ENCODE measurements at places on chromosomes 16 and 17.

DNA sequence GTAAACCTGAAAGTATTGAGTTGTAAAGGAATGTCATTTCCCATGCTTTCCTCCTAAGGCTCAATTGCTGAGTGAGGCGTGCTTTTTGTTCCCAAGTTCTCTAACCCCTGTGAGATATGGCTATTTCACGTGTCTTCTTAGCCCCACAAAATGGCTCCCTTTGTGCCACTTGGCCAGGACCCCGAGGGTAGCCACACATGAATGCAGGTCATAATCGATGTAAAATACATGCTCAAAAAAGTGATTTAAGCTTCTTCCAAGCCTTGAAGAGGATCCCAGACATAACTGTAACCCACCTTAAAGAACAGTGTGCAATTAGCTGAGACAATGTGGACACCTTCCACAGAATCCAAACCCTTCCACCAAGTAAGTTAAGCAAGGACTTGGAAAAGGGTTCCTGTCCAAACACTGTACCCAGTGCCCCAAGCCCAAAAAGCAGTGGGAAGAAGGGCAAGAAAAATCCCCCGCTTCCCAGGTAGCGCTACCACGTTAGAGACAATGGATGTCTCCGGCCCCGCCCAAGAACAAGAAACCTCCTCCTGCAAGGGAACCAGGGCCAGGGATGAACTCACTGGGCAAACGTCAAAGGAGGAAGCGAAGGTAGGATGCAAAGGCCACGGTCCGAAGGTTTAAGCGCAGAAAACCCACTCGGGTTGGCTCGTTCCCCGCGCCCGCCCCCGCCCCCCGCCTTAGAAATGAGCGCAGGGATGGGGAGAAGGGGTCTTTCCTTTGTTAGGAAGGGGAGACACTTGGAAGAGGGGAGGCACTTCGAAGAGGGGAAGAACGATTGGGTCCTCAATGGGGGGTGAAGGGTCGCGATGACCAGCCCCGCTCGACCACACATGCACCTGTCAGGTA, 1.2 kb downstream of the JPT1 start:
- DNase-seq, result no peak

DNA sequence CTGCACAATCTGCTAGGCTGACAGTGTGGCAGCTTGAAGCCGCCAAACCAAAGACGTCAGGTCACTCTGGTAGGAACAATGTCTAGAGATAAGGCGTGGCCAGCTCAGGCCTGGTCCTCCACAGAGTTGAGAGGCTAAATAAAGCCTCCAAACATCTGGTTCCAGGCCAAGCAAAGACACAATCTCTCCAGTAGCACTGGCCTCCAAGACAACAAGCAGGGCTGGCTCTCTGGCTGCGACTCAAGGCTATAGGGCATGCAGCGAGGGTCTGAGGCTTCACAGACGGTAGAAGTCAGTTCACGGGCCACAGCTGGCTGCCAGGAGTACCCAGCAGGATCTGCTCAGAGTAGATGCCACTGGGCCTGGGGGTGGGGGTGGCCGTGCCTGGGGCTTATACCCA, 75.6 kb downstream of the ABR start:
- DNase-seq, result no peak

DNA sequence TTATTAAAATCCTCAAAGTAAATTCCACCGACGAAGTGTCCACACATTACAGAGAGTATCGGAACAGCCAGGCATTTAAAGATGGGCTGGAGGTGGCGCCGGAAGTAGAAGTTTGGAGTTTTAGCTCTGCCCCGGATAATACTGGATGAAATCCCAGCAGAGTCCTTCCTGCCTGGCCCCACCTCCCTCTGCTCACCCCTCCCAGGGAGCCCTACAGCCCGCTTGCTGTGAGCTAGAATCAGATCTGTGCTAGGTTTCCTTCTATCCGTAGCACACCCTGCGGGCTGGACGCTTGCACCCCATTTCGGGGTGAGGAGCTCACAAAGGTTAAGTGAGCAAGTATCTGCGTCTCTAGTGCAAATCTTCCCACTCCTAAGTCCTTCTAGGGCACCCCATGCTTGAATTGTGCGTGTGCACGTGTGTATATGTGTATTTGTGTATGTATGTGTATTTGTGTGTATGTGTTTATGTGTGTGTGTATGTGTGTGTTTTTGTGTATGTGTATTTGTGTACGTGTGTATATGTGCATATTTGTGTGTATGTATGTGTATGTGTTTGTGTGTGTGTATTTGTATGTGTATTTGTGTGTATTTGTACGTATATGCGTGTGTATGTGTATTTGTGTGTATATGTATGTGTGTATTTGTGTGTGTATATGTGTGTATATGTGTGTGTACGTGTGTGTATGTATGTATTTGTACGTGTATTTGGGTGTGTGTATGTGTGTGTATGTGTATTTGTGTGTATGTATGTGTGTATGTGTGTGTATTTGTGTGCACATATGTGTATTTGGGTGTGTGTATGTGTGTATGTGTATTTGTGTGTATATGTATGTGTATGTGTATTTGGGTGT, 61.4 kb downstream of the HAPSTR1 start:
- DNase-seq, result no peak

- no peak for DNase-seq
Observed at GRCh38 chr17:45287526-45288500, 25.9 kb upstream of the SPATA32 start.

DNA sequence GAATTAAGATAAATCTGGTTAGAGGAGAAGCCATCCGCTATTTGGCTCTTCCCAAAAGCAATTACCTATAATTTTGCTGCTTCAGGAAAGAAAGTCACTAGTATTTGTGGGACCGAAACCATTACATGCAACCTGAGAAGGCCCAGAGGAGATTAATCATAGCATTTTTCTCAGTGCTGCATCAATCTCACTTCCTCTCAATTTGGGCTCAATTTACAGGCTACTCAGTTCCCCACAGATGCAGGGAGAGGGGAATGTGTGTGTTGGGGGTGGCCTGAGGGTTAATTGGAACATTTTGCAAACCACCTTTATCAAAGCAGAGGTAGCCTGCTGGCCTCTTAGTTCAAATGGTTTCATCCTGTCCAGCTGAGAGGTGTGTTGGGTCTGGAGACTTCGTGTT, 394.7 kb upstream of the ASIC2 start:
- no peak for DNase-seq

DNA sequence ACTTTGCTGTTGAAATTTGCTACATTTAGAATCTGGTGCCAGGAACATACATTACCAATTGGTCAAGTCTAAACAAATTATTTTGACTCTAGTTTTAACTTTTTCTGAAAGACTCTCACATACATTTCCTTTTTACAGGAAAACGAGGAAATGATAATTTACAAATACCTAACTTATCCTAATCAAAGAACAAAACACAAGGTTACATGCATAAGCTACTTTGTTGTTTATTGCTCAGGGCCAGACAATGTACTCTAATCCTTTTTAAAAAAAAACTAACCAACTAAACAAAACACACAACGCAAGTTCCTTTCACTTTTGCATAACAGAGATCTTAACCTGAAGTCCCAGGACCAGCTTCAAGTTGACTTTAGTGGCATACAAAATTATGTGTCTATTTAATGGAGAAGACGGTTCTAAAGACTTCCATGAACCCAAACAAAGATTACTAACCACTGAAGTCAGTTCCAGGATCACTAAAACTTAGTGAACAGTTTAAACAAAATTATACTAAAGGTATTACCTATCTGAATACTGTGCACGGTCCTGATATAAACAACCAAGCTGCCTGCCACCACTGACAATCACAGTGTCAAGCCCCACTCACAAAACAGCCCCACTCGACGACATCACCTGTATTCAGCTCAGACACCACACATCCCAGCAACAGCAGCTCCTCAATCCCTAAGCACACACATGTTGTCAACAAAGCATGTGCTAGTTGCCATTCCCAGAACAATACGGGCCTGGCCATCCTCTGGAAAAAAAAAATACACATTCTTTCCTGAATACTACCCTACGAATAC, 1.9 kb downstream of the ZNF652 start:
- DNase-seq, result no peak

GRCh38 chr17:2777242-2777867, 18.9 kb upstream of the RAP1GAP2 start:
- DNase-seq, result no peak

- peak; percentile 81 for DNase-seq
Observed at GRCh38 chr17:29617481-29618271, 5.0 kb downstream of the CORO6 start.

DNA sequence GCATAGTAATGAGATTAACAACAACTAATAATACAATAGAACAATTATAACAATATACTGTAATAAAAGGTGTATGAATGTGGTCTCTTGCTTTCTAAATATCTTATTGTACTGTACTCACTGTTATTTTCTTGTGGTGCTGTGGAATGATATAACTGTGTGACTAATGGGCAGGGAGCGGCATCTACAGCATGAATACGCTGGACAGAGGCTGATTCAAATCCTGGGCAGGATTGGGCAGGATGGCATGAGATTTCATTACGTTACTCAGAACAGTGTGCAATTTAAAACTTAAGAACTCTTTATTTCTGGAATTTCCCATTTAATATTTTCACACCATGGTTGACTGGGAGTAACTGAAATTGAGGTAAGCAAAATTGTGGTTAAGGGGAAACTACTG, 1239.8 kb upstream of the GOT2 start:
- DNase-seq, result no peak

GRCh38 chr16:28879261-28879840, 1.1 kb downstream of the ATP2A1 start:
- DNase-seq, result no peak

GRCh38 chr17:70558821-70559220, 389.5 kb downstream of the KCNJ2 start:
- no peak for DNase-seq

GRCh38 chr16:86595983-86596605, 17.7 kb downstream of the FOXL1 start:
- DNase-seq, result no peak

DNA sequence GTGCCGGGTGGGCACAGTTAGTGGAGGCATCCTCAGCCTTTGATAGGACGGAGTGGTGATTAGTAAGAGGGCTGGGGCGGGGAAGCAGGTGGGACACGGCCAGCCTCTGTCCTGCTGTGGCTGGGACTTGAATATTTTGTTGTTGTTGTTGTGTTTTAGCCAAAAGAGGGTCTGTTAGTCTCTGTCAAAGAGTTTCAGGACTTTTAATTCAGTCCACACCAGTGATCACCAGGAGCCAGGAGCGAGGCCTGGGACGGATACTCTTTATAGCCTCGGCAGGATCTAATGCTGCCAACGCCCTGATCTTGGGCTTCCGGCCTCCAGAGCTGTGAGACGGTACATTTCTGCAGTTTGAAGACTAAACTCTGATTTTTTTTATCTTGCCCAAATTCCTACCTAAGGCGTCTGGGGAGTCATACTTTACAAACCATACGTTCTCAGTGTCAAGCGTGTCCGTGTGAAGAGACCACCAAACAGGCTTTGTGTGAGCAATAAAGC, 2.9 kb upstream of the RNF213 start:
- DNase-seq, result no peak

- no peak for DNase-seq
Observed at GRCh38 chr17:46976626-46977270, 2.3 kb downstream of the RPRML start.

- DNase-seq, result no peak
Observed at GRCh38 chr17:28744104-28744971, 527 bp downstream of the TRAF4 start.

DNA sequence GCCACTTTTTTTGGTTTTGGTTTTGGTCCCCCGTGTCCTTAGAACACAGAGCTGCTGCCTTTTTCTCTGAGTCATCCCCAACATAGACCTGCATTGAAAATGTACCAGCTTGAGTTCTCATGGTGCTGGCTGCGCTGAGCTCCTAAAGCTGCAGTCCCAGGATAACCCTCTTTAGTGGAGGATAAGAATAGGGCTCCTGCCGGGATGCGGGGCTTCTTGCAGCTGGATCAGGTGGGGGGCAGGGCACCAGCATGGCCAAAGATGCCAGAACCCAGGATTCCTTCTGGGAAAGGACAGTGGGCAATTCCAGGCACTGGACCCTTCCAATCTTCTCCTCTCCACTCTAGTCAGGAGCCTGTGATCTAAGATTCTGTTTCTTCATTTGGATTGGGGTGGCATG, 8.3 kb upstream of the CLUH start:
- no peak for DNase-seq

DNA sequence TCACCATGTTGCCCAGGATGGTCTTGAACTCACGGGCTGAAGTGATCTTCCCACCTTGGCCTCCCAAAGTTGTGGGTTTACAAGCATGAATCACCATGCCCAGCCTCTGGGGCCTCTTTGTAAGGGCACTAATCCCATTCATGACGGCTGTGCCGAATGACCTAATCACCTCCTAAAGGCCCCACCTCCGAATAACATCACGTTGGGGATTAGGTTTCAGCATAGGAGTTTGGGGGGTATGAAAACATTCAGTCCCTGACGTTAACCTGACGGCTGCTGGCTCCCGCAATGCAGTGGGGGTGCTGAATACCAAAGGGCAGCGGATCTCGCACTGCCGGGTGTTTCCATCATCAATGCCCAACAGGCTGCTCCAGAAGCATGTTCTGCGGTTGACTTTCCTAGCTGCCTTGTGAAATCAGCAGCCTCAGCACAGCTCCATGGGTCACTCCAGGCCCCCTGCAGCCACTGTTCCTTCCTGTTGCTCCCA, 120.8 kb upstream of the SEC14L1 start:
- DNase-seq, result no peak

- DNase-seq, result peak; percentile 70
Observed at GRCh38 chr17:38702166-38702915, 2.7 kb upstream of the MLLT6 start.

Data from Jurkat, Clone E6-1 (cell line).